NCI-H2171 treated with DMSO at 0.1 percent for 48 hours (cell line): ENCODE measurements at places on chromosomes 3 and 15.

DNA sequence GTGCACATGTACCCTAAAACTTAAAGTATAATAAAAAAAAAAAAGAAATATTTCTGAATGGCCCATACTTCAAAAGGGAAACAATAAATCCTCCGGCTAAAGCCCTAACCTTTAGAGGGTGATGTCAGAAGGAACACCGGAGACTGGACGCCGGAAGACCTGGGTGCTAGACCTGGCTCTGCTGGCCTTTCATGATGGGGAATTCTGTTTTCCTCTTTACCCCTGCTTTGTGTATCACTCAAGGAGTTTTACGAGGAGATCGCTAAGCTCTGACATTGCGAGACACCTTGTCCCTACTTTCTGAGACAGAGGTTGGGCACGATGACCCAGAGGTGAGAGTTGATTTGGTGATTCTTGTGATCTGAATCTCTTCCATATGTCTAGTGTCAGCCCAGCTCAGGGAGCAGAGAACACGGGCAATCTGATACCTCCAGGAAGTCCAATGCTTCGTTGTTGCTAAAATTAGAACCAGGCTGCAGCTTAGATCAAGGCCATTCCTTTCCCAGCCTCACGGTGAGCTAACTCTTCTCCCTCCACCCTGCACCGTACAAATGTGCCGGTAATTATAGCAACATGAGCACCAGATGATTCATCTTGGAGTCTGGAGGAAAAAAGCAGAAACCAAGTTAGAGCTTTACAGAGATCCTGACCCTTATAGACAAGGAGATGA lies 42.0 kb upstream of the CFAP161 start:
- peak; percentile 83 for DNase-seq

- DNase-seq: no peak
These were observed 32.3 kb downstream of the VGLL4 start for GRCh38 chr3:11611341-11611799.

DNA sequence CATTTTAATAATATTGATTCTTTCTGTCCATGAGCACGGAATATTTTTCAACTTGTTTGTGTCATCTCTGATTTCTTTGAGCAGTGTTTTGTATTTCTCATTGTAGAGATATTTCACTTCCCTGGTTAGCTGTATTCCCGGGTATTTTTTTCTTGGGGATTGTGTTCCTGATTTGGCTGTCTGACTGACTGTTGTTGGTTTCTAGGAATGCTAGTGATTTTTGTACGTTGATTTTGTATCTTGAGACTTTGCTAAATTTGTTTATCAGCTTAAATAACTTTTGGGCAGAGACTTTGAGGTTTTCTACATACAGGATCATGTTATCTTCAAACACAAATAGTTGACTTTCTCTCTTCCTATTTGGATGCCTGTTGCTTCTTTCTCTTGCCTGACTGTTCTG lies 418.8 kb upstream of the ALCAM start:
- no peak for DNase-seq

- DNase-seq: no peak
These were observed 22.9 kb upstream of the HHATL start for GRCh38 chr3:42725454-42725853.

DNA sequence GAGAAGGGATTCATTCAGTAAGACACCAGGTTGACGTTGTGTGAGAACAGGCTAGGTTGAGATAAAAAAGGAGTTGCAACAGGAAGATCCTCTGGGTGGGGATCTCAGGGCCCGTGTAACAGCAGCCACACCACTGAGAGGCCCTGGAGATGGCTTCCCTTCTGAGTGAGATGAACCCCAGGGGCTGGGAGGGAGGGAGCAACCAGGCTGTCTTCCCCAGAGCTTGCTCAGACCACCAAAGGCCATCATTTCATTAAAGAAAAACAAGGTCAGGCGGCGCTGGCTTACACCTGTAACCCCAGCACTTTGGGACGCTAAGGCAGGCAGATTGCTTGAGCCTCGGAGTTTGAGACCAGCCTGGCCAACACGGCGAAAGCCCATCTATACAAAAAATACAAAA lies 187.7 kb downstream of the ATP10A start:
- DNase-seq: no peak

- peak; percentile 90 for DNase-seq
These were observed 72.9 kb downstream of the RPL39L start for GRCh38 chr3:187066228-187066995.

GRCh38 chr3:56837196-56837955 lies 35.6 kb upstream of the ARHGEF3 start:
- DNase-seq: no peak

DNA sequence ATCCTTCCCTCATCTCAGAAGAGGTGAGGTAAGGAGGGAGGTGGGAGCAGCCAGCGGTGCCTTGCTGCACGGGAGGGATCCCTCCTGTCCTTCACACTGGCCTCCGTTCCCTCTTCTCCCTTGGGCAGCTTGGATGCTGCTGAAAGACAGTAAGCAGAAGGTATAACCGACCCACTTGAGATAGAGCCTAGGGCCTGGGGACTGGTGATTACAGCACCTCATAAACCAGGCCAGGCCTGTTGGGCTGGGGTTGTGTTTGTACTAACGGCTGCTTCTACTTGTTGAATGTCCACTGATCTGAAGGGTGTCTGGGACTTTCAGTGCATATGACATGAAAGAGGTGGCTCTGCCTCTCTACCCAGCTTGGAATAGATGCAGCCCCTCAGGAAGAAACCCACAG lies 25.0 kb downstream of the SEMA6D start:
- no peak for DNase-seq

DNA sequence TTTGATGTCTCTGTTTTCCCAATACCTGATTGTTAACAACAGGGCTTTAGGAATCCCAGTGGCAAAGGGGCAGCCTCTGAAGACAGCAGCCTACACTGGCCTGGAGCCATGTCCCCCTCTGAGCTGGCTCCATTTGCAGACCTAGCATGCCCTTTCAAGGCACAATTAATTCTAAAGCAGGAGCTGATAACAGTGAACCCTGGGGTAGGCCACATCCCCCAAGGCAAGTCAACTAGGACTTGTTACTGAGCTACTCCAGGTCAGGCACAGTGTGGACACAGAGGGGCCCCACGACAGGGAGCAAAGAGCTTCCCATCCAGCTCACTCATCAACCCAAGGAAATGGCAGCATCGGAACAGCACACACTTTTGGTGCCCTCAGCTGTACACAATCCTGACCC lies 51.9 kb downstream of the SPSB4 start:
- DNase-seq: no peak

DNA sequence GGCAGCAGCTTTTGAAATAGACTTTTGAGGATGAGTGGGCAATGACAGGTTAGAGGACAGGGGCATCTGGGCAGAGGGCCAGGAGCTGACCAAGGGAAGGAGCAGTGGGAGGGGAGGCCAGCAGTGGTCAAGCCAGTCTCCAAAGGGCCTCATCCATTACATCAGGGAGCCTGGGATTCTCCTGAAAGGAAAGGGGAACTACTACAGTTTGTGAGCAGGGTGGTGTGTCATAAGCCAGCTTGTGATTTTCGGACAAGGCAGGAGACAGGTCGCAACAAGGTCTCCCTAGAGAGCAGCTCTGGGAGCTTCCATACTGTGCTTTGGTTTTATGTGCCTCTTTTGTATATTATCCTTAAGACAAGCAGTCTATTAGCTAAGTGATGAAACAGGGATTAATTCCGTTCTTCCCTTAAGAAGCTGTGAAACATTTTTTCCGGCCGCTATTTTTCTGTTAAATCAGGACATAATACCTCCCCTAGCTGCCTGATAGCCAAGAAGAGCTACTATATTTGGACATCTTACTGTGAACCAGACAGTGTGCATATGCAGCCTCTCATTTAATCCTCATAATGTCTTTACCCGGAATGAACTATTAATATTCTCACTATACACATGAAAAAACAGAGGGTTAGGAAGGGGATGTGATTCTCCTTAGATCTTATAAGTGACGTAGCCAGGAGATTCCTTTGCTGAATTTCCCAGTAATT lies 46.4 kb downstream of the C2CD4B start:
- no peak for DNase-seq

GRCh38 chr3:149480326-149481017 lies 6.0 kb downstream of the TM4SF4 start:
- DNase-seq: no peak

GRCh38 chr3:161289174-161289573 lies 68.1 kb downstream of the NMD3 start:
- no peak for DNase-seq
